ENCODE measurements at places on chromosomes 4 and X. TPM values are rescaled to one million over a fixed set of nuclear protein-coding genes. Genes with fewer than 3 reads are reported as not detected.
A peak's percentile ranks its signal among the peaks of the same experiment; 100 is the strongest.

- DNase-seq = no peak
Measured at GRCh38 chrX:18026166-18026565, 165.1 kb upstream of the RAI2 start.

DNA sequence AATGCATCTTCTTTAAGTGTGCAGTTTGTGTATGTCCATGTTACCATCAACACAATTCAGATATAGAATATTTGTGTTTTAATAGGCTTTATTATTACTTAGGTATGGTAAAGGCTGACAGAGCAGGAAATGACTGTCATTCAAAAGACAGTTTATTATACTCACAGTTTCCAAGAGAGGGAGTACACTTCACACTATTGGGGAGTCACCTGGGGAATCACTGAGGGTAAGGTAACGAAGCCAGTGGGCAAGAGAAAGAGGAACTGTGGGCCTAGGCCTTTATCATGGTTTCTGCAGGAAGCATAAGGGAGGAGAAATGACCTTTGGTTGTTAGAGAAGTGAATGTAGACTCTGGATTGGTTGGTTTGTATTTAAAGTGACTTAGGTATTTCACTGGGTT is 235.1 kb upstream of the HCCS start:
- no peak for DNase-seq

DNA sequence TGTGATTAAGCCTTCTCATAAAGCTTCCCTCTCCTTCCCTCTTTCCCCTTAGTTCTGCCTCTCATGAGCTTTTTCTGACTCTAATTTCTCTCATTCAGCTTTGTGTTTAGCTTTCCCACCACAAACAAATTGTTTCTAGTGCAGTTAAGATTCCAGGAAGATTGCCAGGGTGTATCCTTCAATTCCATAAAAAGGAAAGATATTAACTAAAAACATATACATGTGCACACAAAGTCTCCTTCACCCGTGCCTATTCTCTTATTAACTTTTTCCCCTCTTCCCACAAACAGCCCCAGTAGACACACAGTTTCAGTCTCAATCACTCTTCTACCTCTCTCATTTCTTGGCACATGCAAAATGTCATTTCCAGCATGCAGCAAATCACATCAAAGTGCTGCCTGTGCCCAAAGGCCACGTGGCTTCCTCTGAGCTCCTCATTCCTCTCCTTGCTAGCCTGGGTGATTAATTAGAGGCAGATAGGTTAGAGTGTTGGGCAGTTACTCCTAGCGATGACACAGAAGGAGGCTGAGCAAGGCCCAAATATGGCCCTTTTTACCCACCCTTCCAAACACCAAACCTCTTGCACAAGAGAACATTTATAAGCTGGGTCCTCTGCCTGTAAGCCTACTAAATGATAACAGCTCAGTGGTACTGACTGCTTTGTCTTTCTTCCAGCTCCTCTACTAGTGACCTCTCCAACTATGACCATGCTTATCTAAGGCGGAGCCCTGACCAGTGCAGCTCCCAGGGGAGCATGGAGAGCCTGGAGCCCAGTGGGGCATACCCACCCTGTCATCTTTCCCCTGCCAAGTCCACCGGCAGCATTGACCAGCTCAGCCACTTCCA is 159.6 kb downstream of the SOWAHB start:
- DNase-seq = no peak

GRCh38 chrX:109952050-109952449 is 50.9 kb upstream of the TMEM164 start:
- no peak for DNase-seq

GRCh38 chr4:81505004-81505598 is 33.4 kb upstream of the RASGEF1B start:
- peak; percentile 85 for DNase-seq

- DNase-seq = no peak
Measured at GRCh38 chr4:83065266-83065665, 30.3 kb downstream of the COPS4 start.

DNA sequence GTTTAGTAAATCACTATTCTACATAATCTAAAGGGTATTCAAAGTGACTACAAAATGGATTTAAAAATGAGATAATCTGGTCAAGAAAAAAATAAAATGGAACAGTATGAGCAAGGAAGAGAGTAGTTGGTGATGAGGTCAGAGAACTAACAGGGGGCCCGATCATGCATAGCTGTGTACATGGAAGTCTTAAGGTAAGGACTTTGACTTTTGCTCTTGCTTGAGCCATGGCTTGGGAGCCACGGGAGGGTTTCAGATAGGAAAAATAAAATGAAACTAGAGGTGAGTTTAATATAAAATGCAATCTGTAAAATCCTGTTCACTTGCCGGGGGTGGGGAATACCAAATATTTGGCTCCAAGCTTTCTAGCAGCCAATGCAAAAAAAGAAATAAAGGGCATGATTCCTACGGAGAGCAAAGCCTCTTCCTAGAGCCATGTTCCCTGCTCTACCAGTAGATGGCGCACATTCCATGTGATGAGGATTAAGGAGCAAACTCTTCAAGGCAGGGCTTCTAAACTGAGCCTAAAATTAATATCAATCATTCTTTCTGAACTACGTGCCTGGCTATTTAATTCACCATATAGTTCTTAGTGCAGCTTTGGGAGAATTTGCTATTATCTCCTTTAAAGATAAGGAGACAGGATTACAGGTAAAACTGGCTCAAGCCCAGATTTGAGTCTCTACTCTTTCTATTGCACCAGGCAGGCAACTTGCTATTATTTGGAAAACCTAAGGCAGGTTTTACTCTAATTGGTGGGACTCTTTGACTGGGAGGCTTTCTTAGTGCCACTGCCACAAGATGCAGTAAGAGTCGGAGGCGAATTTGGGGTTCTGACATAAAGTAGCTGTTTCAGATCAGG is 6.8 kb upstream of the CLCN5 start:
- DNase-seq = peak; percentile 66

GRCh38 chr4:7801641-7802040 is 138.0 kb downstream of the AFAP1 start:
- DNase-seq = no peak

GRCh38 chrX:72029483-72030411 is 102.0 kb downstream of the RTL5 start:
- DNase-seq = no peak

GRCh38 chr4:25441519-25442117 is 64.6 kb downstream of the ANAPC4 start:
- no peak for DNase-seq

- no peak for DNase-seq
Measured at GRCh38 chr4:2047781-2048581, 11.1 kb upstream of the NAT8L start.

- DNase-seq = no peak
Measured at GRCh38 chrX:129945131-129945530, 37.3 kb upstream of the BCORL1 start.

- DNase-seq = no peak
Measured at GRCh38 chr4:138437263-138437851, 195.2 kb upstream of the SLC7A11 start.

DNA sequence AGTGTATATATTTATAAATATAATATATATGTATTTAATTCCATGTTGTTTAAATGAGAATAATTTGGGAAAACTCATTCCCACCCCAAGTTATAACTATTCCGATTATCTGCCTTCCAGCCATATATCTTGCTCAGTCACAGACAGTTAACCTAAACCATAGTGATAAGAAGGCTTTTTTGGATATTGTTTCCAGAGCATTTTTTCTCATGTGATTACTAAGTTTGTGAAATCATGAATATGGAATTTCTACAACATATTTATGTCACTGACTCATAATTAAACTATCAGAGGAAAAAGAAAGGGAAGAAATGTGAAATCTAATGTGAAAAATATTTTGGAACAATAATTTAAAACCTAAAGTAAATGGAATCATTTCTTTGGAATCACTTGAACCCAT is 1163.5 kb upstream of the PABPC4L start:
- no peak for DNase-seq

GRCh38 chr4:180455226-180455625 is 1788.0 kb upstream of the TENM3 start:
- no peak for DNase-seq

- DNase-seq = no peak
Measured at GRCh38 chrX:50762578-50762977, 51.4 kb downstream of the SHROOM4 start.

GRCh38 chrX:113400193-113400704 is 559.6 kb upstream of the AMOT start:
- no peak for DNase-seq

- DNase-seq = no peak
Measured at GRCh38 chrX:148632444-148632843, 132.0 kb downstream of the AFF2 start.

GRCh38 chr4:26622913-26623312 is 39.0 kb downstream of the TBC1D19 start:
- DNase-seq = no peak

DNA sequence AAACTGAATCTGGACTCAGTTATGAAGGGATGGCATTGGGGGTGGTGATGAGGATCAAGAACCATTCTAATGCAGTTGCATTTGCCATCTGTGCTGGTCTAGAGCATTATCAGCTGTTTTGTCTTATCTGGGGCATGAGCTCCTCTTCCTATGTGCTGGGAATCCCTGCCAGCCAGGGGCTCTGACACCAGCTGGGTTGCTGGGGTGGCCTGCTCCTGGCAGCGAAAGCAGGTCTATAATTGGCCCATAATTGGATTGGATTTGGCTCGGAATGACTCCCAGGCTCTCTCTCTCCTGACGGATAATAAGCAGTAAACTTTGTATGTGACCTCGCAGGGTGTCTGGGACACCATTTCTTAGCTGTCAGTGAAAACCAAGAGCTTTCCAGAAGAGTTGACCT is 34.1 kb downstream of the SMPX start:
- DNase-seq = no peak

DNA sequence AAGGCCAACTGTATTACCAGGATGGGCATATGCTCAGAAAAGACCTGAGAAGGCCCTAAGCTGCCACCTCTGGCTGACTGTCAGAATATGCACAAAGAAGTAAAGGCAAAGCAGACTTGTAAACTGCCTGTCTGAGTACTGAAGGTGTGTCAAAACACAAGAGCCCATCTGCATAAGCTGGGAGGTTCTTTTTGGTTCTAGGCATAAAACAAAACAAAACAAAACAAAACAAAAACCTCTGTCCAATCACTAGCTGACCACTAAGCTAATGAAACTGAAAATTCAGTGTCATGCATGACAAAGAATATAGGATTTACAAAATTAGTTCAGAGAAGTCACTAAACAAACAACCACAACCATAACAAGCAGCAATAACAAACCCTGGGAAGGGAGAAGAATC is 20.6 kb downstream of the SH3D19 start:
- DNase-seq = no peak

- peak; percentile 4 for DNase-seq
Measured at GRCh38 chr4:26748811-26749210, 111.8 kb upstream of the STIM2 start.

GRCh38 chr4:13348216-13348615 is 135.9 kb downstream of the RAB28 start:
- DNase-seq = no peak

- no peak for DNase-seq
Measured at GRCh38 chr4:51836549-51836948, 6.4 kb upstream of the DCUN1D4 start.

Gene PSAPL1
- not detected for total RNA-seq

Gene ATP1B4
- total RNA-seq = not detected

Gene PHKA1
- total RNA-seq = 0.22 TPM

Gene TIGD4
- total RNA-seq = 0.36 TPM

Gene C4orf50
- 0.02 TPM for total RNA-seq

Gene MND1
- total RNA-seq = not detected

Gene JADE3
- 23.4 TPM for total RNA-seq

Gene RAB39B
- total RNA-seq = 8.8 TPM

Gene WNK3
- 1.2 TPM for total RNA-seq

Gene STPG2
- 0.41 TPM for total RNA-seq
